NCI-H460 (cell line): ENCODE measurements at places on chromosomes 1 and 21.

- DNase-seq = no peak
Measured at GRCh38 chr1:112371775-112372174, 24.2 kb upstream of the CTTNBP2NL start.

GRCh38 chr1:94048413-94049164 lies 72.4 kb downstream of the ABCA4 start:
- no peak for DNase-seq

- no peak for DNase-seq
Measured at GRCh38 chr1:13753636-13754402, 53.8 kb downstream of the PRDM2 start.

- DNase-seq = no peak
Measured at GRCh38 chr1:234001817-234002216, 97.3 kb downstream of the SLC35F3 start.

DNA sequence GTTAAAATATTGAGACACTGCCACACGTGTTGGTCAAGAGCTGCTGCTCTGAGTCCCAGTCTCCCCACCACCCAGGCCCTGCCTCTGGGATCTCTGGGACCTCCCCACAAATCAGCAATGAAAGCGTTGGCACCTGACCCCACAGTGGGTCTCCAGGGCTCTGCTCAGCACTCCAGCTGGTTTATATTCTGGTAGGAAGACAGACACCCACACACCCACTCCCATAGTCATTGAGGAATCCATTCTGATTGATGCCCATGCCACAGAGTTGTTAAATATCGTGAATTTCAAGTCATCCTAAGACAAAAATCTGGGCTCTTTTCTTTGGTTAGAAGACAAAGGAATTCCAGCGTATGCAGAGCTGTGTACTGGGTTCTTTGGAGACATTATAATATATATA lies 91.6 kb downstream of the KIF26B start:
- no peak for DNase-seq

GRCh38 chr21:27112186-27112585 lies 145.3 kb upstream of the ADAMTS5 start:
- DNase-seq = no peak

DNA sequence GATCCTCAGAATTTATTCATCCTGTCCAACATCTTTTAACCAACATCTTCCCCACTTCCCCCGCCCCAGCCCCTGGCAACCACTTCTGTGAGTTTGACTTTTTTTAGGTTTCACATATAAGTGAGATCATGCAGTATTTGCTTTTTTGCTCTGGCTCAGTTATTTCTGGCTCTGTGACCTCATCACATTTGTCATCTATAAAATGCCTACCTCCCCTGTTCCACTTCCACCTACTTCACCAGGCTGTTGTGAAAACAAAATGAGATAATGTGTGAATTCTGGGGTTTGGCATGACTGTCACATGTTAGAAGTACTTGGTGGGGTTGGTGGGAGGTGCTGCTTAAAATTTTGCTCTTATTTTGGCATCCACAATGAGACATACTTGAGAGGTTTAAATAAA lies 18.4 kb downstream of the HHAT start:
- DNase-seq = no peak

DNA sequence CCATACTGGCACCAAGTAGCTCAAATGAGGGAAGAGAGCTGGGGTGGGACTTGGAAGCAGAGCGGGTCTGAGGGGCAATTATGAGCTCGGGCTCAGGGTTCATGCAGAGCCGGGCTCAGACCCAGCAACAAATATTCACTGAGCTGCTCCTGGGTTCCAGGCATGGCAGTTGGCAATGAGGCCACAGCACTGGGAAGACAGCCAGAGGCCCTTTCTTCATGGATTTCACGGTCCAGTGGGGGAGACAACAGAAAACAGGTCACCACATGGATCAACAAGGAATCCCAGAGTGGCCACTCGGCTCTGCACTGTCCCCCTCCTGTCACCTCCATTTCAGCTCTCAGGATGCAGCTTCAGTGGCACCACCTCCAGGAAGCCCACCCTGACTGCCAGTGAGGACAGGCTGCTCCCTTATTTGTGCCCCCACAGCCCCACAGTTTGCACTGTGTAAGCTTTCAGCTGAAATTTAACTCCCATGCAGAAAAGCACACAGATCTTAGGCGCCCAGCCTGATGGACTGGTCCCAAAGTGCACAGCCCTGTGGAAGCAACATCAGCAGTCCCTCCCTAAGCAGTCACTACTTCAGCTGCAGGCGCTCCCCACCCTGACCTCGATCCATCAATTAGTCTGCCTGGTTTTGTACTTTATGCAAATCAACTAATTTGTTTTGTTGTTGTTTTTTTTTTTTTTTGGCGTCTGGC lies 22.4 kb downstream of the ARHGEF19 start:
- DNase-seq = no peak

- no peak for DNase-seq
Measured at GRCh38 chr1:240616018-240616417, 4.1 kb upstream of the GREM2 start.

GRCh38 chr1:150549496-150550221 lies 451 bp downstream of the ADAMTSL4 start:
- no peak for DNase-seq

- no peak for DNase-seq
Measured at GRCh38 chr1:31510304-31510703, 66.0 kb upstream of the TINAGL1 start.

DNA sequence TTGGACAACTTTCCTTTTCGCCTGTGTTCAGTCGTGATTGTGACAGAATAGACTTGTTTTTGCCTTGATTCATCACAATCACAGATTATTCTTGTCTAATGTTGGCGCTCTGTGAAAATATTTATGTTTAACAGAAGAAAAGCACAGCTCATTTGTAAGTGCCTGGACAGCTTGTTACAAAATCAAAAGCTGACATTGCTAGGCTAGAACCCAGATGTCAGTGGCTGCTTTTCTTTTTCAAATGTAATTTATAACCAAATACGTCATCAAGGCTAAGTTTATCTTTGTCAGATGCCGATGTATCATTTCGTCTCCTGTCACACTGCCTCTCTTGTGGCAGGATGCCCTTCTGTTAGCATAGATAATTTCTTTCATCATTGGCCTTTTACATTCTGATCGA lies 1227.3 kb downstream of the PLA2G4A start:
- DNase-seq = no peak

GRCh38 chr1:66502086-66502485 lies 31.9 kb upstream of the SGIP1 start:
- no peak for DNase-seq

GRCh38 chr1:169999331-169999741 lies 75.2 kb downstream of the KIFAP3 start:
- peak; percentile 20 for DNase-seq

- DNase-seq = peak; percentile 79
Measured at GRCh38 chr21:32516756-32517649, 68.3 kb downstream of the TCP10L start.

- DNase-seq = no peak
Measured at GRCh38 chr1:17404034-17404684, 32.2 kb downstream of the PADI6 start.

GRCh38 chr1:11521582-11522399 lies 42.8 kb downstream of the DISP3 start:
- no peak for DNase-seq

- DNase-seq = no peak
Measured at GRCh38 chr21:34877485-34878128, 171.5 kb downstream of the RUNX1 start.

- DNase-seq = peak; percentile 48
Measured at GRCh38 chr1:7752512-7753417, 18.3 kb upstream of the VAMP3 start.

DNA sequence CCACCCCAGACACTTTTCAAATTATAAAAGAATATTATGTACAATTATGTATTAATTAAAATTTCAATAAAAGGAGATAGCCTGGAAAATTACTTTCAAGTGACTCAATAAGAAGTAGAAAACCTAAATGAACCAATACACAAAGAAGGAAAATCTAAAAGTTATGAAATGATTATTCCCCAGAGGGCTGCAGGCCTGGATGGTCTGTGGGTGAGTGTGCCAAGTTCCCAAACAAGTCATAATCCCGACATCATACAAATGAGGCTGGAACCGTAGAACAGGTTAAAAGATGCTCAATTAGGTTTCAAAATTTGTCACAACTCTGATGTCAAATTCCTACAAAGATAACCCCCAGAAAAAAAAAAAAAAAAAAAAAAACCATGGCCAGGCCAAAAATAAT lies 12.7 kb downstream of the SPATC1L start:
- no peak for DNase-seq

- no peak for DNase-seq
Measured at GRCh38 chr1:12148958-12149790, 17.6 kb upstream of the TNFRSF1B start.

DNA sequence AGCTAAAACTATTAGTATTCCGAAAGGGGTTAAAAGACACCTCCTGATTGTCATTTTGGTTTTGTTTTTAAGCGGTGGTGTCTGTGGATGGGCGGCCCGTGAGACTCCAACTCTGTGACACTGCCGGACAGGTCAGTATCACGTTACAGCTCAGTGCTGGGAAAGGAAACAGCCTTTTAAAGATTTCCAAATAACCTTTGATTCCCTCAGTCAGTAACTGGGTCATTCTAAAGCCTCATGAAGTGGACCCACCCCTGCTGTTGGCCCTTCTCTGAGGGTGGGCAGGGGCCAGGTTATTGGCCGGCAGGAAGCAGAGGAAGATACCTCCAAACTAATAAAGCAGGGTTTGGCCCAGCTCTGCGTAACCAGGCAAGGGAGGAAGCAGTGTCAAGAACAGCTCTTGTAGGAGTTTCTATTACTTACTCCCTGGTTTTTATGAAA lies 2.3 kb downstream of the RHOU start:
- no peak for DNase-seq

DNA sequence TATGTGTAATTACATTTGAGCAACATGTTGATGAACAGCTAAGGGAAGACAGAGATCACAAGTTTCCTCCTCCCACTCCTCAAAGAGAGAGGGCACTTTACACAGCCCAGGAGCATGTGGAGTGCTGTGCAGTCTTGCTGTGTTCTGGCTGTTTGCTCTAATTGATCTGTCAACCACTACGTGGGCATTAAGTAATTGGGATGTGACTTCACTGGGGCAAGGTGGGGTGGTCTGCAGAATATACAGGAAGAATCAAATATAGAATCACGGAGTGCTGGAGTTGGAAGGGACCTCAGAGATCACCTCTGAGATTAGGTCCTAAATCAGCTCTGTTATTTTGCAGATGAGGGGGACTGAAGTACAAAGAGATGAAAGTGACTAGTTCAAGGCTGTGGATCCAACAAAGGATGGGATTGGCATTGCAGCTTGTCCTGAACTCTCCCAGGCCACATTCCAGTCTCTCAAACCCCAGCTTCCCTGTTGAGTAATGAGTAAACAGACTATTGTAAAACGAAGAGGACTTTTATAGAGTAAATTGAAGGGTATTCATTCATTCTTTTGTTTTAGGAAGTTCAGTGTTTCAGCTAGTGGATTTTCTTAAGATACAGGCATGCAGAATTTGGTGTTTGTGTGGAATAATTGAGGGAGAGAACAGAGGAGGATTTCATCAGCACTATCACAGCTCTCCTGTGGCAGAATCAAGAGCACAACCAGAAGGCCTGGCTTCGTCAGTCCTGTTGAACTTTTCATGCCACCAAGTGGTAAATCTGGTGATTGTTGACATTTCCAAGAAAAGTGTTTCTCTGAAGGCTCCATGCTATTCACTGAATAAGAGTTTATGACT lies 22.4 kb downstream of the NOS1AP start:
- no peak for DNase-seq

- no peak for DNase-seq
Measured at GRCh38 chr1:54982739-54983138, 2.3 kb downstream of the TMEM61 start.

- no peak for DNase-seq
Measured at GRCh38 chr1:75133750-75134646, at the start of gene LHX8. TSS of gene LHX8 (plus strand) at chr1:75134388. CDS start at chr1:75136615, 2,227 bp downstream.

- DNase-seq = no peak
Measured at GRCh38 chr1:233780049-233780448, 124.4 kb upstream of the SLC35F3 start.

- no peak for DNase-seq
Measured at GRCh38 chr21:31022306-31022705, 16.0 kb downstream of the KRTAP19-8 start.

DNA sequence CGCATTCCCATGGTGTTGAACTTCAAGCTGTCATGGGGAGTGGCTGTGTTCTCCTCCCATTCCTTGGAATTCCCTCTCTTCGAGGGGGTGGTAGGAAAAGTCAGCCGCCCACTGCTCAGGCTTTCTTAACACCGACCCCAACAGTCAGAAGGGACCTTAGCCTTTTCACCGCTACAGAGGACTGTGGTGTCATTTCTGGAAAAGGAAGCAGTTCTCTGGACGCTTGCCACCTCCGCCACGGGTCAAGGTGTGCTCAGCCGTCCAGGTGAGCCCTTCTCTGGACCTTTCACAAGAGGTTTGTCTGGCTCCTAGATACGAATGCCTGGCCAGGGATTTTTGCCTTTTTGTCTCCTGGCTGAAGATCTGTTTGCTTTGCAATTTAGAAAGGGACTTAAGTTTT lies 31.8 kb downstream of the CLIC6 start:
- DNase-seq = no peak

- DNase-seq = no peak
Measured at GRCh38 chr1:15272782-15273127, 25.7 kb downstream of the FHAD1 start.

DNA sequence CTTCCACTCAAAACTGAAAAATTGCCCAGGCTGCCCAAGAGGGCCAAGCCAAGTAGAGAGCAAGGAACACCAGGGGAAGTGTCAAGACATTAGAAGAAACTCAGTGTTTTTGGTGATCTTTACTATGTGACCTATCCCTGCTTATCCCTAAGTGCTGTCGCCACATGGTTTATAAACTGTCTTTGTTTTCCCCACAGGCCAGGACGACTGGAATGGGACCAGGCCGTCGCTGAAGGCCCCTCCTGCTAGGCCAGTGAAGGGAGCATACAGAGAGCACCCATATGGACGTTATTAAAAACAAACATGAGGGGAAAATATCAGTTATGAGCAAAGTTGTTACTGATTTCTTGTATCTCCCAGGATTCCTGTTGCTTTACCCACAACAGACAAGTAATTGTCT lies 28.7 kb downstream of the KHDRBS1 start:
- DNase-seq = no peak

- DNase-seq = no peak
Measured at GRCh38 chr1:66220477-66220876, 313.5 kb upstream of the SGIP1 start.

- DNase-seq = no peak
Measured at GRCh38 chr1:81550753-81551152, 250.0 kb upstream of the ADGRL2 start.

DNA sequence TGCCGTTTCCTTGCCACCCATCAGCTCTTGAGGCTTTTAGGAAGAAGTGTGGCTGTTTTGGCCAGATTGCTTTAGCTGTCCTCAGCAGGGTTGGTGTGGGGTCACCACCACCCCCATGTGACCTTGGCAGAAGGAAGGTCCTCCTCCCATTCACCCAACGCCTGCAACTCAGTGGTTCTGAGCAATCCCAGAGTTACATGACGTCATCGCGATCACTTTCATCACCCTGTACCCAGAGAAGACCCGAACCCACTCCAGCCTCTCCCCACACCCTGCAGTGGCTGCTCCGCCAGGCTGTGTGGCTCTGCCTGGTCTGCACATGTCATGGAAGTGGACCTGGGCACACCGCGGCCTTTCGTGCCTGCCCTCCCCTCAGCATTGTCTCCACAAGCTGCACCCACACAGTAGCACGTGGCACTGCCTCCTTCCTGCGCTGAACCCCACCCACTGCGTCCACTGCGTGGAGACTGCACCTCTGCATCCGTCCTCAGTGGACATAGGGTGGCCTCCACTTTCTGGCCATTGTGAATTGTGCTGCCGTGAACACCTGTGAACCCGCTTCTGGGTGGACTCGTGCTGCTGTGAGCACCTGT lies 16.5 kb downstream of the FAAP20 start:
- DNase-seq = no peak

GRCh38 chr1:99327357-99327756 lies 63.1 kb downstream of the PLPPR4 start:
- DNase-seq = no peak
